Fibroblast of mammary gland (primary cell): ENCODE measurements at places on chromosomes 11 and 22.
A peak's percentile ranks its signal among the peaks of the same experiment; 100 is the strongest.

- no peak for DNase-seq
These were observed 5.3 kb upstream of the CREB3L1 start for GRCh38 chr11:46271875-46272815.

- DNase-seq, result no peak
These were observed 2.3 kb upstream of the MTNR1B start for GRCh38 chr11:92967178-92967577.

DNA sequence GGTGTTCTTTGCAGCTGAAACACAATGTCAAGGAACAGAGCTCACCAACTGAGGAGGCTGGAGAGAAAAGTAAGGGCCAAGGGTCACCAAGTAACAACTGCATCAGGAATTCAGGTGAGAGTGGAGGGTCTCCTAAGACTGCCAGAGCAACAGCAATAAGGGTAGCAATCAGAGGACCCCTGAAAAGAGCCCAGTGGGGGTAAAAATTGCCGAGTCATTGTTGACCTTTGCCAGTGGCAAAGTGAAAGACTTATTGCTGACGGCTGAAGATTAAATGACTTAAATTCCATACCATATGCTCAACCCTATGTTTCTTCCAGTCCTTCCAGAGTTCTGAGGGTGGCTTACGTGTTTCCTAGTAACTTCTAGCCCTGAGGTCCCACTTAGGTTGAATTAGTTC, 51.9 kb upstream of the ARHGAP42 start:
- no peak for DNase-seq

DNA sequence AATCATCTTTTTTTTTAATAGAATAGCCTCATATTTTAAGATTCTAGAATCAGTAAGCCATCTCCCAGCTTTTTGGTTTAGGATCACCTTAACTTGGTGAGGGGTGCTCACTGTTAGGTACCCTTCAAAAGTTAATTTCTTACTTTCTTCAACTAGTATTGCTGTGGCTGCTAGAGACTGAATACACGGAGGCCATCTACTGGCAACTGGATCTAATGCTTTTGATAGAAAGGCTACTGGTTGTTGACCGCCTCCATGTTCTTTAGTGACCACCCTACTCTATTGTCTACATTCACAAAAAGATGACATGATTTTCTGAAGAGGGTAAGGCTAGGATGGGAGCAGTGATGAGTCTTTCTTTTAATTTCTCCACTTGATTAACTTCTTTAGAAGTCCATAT, 16.7 kb upstream of the ALDH3B2 start:
- no peak for DNase-seq

- peak; percentile 84 for DNase-seq
These were observed at the start of gene ACP2 for GRCh38 chr11:47248664-47249377. Gene ACP2 (minus strand): TSS chr11:47248814. CDS start chr11:47248789, 25 bp downstream.

- DNase-seq, result peak; percentile 36
These were observed 130.1 kb downstream of the TRPC6 start for GRCh38 chr11:101453682-101454081.

DNA sequence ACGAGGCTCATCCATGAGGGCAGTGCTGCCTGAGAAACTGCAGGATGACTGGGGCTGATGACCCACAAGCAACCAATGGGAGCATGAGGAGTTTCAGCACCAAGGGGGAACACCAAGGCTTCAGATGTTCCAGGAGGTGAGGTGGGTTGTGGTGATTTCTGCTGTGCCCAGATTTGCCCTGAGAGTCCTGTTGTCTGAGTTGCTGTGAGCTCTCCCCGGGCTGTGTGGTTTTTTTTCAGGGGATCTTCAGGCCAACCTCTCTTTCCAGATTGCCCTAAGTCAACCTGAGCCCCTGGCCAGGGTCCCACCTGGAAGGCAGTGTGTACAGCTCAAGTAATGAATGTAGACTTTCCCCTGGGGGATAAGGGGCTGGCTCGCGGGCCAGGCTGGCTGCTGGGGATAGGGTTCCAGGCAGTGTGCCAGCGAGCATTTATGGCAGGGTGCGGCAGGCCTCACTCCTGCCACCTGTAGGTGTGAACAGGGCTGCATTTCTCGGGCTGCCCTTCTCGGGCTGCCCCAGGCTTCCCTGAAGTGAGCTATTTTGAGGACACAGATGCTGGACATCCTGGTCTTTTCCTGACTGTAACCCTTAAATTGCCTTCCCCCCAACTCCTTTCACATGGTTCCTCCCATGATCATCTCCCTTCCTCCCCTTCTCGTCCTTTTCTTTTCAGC, 9.8 kb downstream of the SLC22A6 start:
- DNase-seq, result no peak

DNA sequence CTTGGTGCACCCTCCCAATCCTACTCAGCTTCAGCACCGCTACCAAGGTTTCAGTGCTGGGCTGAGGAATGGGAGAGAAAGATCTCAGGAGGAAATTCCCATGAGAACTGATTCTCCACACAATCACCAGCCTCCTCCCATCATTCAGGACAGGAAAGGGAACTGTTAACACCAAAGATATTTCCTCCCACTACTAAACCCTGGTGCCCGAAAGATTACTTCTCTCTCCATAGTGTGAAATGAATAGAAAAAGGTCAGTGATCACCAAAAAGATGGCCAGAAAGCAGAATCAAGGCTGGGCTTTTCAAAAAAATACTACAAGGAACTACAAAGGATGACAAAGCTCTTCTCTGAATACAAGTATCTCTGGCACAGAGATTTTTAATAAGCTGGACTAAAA, 26.1 kb downstream of the TCIRG1 start:
- no peak for DNase-seq

DNA sequence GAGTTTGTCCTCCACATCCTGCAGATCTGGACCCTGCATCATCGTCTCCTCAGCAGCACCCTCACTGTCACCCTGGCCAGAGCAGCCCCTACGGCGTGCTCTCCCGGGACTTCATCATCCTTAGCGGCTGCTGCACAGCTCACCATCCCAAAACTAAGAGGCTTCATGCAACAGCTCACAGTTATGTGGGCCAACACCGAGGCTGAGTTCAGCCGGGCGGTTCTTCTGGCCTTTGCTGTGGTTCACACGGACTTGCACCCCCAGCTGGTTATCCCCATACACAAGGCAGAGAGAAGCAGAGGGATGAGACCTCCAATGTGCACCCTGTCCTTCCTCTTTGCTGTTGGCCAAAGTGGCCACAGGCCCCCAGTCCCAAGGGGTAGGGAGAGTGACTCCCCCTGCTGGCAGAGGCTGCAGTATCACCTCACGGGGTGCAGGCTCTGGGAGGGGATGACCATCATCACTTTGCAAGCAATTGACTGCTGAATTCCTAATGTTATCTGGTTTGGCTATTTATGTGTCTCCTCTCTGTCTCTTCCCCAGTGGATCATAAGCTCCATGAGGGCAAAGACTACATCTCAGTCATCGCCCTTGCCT, 276.8 kb downstream of the BRD1 start:
- no peak for DNase-seq

DNA sequence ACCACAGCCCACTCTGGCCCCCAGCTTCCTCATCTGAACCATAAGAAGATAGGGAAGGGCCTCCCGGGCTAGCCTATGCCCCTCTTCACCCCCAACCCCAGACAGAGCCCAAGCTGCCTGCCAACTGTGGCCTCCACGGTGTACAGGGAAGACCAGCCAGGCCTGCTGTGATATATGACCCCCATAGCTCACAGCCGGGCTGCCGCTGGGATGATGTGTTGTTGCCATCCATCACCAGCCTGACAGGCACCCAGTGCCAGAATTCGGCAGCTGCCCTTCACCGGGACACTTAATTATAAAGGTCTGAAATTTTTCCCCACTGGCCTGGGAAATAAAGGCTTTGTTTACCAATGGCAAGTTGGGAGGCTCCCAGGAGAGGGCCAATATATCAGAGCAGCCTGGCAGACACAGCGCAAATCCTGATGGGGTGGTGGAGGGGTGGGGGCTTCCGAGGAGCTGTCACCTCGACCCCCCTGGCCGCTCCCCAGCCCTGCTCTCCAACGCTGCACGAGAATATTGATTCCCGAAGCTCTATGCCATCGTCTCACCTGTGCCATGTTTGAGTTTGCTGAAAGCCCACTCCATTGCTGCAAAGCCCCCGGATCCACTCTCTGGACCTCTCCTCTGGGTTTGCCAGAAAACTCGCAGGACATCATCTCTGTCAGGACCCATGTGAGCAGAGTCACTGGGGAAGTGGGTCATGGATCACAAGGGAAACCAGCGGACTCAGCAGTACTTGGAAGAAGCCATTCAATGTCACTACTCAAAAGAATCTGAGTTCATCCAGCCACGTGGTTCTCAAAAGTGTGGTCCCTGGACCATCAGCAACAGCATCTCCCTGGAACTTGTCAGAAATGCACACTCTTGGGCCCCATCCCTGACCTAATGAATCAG, 296.9 kb downstream of the MN1 start:
- peak; percentile 25 for DNase-seq

DNA sequence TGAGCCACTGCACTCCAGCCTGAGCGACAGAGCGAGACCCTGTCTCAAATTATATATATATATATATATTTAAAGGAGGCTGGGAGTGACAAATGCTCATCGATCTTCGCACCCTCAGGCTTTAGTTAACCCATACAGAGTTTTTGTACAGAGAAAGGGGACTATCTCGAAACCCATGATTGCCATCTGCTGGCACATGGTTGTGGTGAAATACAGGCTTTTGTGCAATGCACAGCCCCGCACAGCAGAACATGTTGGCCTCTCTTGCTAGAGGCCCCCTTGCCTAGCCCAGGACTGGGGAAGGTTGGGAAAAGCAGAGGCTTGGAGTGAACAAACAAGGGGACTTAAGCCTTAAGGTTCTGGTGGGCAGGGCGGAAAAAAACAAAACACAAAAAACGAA, 3.6 kb downstream of the MYBPC3 start:
- DNase-seq, result peak; percentile 27

DNA sequence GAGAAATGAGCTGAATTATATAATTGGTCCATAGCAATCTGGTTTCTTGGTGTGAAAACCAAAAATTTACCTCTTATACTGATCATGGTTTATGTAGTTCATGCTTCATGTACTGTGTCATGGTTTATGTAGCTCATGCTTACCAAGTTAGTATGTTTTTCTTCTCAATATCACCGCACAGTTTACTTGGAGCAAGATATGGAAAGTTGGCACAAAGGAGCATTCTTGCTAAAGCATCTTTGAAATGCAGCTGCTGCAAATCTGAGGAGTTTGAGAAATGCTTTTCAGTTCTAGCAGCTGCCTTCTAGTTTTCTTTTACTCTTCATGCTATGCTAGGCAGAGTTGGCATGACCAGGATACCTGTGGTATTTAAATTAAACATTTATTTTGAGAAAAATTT, 4.5 kb downstream of the OR10G7 start:
- no peak for DNase-seq

DNA sequence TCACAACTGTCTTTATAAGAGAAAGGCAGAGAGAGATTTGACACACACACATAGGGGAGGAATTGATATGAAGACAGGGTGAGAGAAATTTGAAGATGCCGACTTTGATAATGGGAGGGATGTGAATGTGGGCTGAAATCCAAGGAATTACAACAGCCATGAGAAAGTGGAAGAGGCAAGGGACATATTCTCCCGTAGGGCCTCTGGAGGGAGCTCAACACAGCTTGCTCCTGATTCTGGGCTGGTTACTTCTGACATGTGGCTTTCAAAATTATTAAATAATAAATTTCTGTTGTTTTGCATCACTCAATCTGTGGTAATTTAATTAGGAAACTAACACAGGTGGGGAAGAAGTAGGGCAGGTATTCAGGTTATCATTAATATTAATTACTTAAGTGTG, 282.9 kb downstream of the LUZP2 start:
- DNase-seq, result no peak

DNA sequence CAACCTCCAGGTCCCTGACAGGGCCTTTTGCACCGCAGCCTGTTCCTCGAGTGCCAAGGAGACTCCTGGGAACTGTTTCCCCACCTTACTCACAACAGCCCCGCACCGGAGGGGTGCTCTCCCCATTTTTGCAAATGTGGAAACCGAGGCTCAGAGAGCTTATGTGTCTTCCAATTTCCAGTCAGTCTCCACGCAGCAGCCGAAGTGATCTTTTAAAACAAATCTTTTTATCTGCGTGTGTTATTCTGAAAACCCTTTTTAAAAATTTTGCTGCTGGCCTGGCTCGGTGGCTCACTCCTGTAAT, 409 bp upstream of the TMEM134 start:
- no peak for DNase-seq

- DNase-seq, result no peak
These were observed 160.3 kb downstream of the BBOX1 start for GRCh38 chr11:27200779-27201453.

DNA sequence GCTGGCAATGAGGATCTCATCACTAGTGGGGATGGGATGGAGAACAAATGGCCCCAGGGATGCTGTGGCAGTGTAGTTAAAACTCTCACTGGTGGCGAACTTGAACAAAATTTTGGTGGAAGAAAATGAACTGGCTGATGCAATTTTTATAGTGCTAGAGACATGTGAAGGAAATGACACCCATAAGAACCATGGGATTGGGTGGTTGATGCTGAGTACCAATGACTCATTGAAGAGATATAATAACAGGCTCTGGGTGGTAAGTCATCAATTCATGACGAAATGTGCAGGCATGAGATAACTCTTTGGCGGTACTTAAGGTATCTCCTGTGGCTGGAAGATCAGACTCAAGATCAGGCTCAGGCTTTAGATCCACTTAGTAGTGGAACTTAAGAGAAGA, 172.9 kb upstream of the DDI1 start:
- DNase-seq, result peak; percentile 81

DNA sequence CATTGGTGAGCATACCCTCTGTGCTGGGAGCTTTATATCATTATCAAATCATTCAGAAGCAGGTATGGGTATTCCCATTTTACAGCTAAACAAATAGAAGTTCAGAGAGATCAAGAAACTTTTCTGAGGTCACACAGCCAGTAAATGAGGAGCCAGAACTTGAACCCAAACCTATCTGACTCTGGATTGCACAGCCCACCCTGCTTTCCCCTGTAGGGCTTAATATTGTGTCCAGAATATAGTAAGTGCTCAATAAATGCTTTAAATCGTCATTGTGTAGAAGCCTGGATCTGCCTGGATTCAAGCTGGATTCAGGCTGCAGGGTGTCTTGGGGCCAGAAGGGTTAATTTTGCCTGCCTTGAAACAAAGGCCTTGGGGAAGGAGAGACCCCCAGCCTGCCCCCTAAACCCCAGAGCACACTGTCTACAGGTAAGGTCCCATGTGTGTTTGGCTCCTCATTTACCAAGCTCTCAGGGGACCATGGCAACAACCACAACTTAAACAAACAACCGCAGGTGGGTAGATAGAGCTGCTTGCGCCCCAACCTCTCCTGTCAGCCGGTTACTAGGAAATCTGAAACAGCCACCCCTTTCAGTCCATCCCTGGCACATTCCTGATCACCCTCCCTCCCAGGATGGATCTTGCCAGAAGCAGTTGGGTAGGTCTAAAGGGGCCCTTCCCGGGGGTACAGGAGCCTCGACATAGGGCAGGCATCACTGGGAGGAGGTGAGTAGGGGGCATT, 3.0 kb upstream of the SEC14L3 start:
- no peak for DNase-seq

DNA sequence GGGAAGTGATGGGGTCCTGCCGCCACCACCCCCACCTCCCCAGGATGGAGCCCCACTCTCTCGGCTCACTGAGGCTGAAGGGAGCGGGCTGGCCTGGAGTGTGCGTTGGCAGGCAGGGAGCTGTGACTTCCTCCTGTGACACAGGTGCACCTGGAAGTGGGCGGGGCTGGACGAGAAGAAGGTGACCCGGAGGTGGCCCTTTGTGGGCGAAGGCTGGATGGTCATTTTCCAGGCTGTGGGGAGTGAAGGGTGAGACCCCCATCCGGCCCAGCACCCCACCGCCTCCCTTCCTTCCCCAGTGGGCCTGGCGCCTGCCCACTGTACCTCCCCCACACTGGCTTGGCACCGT, 15.3 kb downstream of the IL17REL start:
- DNase-seq, result no peak

GRCh38 chr11:64343767-64344559, 4.0 kb downstream of the CCDC88B start:
- DNase-seq, result no peak

- peak; percentile 83 for DNase-seq
These were observed 32.1 kb upstream of the DGKZ start for GRCh38 chr11:46315033-46315738.
